ENCODE measurements at places on chromosomes 5 and 9. TPM values are rescaled to one million over a fixed set of nuclear protein-coding genes. Genes with fewer than 3 reads are reported as not detected.

GRCh38 chr5:115888027-115888426, 46.3 kb downstream of the AP3S1 start:
- no peak for DNase-seq
- no peaks in the 10 kb centered on the region for H3K27me3 ChIP-seq
- H3K36me3 ChIP-seq = no peaks in the 10 kb centered on the region
- H3K27ac ChIP-seq = no peak overlapping the region
- no peak overlapping the region for H3K4me3 ChIP-seq

The OLFML2A gene
- total RNA-seq = 41.2 TPM

- H3K4me3 ChIP-seq = no peak overlapping the region
- H3K4me1 ChIP-seq = no peaks in the 10 kb centered on the region
- no peaks in the 10 kb centered on the region for H3K27me3 ChIP-seq
Observed at GRCh38 chr5:71864730-71865601, 145.9 kb downstream of the CARTPT start.

- DNase-seq = no peak
- H3K4me3 ChIP-seq = no peak overlapping the region
- H3K27ac ChIP-seq = peak overlapping the region; percentile 54
- H3K36me3 ChIP-seq = no peaks in the 10 kb centered on the region
Observed at GRCh38 chr9:91489361-91489899, 65.8 kb upstream of the NFIL3 start.

- DNase-seq = no peak
- H3K27ac ChIP-seq = peak overlapping the region; percentile 80
- H3K4me3 ChIP-seq = no peak overlapping the region
- H3K4me1 ChIP-seq = peaks cover 73% of the 10 kb centered on the region
- no peaks in the 10 kb centered on the region for H3K27me3 ChIP-seq
Observed at GRCh38 chr9:38048316-38048969, 20.6 kb downstream of the SHB start.

Data from right atrium auricular region (tissue), 2 donors.